HT1080 (cell line): ENCODE measurements at places on chromosomes 3 and 15. TPM values are rescaled to one million over a fixed set of nuclear protein-coding genes. Genes with fewer than 3 reads are reported as not detected.

GRCh38 chr3:12235691-12236090, 53.2 kb upstream of the PPARG start:
- DNase-seq: peak; percentile 27

OXTR gene
- total RNA-seq: 1.5 and 2.6 TPM in 2 replicates

IL17RC gene
- total RNA-seq: 11.9 and 12.0 TPM in 2 replicates

GRCh38 chr3:178001670-178002101, 534.5 kb upstream of the KCNMB2 start:
- DNase-seq: peak; percentile 44

DNA sequence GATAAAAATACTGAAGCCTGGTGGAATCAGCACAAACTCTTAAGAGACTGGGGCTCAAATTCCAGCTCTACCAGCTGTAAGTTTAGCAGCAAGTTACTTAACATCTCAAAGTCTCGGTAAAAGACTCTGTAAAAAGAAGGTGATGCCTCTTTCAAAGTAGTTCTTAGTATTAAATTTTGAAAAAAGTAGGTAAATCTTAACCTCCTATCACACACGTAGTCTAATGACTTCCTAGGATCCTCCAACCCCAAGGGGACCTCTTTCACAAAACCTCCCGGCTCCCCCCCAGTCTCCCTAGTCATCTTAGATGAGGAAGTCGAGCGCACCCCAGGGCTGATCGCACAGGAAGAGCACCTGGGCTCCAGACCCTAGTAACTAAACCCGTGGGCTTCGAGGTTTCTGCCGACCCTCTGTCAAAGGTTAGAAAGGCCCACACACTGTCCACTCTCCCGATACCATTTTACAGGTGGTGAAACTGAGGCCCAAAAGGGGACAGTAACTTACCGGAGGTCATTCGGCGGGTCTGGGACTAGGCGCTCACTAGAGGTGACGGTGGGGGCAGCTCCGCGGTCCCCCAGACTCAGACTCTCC, 427 bp downstream of the MBD4 start:
- DNase-seq: no peak

GRCh38 chr3:31105438-31106077, 211.1 kb upstream of the GADL1 start:
- DNase-seq: peak; percentile 97
